ENCODE measurements at places on chromosomes 12 and 14.
A peak's percentile ranks its signal among the peaks of the same experiment; 100 is the strongest.

- DNase-seq: no peak
Observed at GRCh38 chr14:93749076-93749420, 39.2 kb downstream of the PRIMA1 start.

DNA sequence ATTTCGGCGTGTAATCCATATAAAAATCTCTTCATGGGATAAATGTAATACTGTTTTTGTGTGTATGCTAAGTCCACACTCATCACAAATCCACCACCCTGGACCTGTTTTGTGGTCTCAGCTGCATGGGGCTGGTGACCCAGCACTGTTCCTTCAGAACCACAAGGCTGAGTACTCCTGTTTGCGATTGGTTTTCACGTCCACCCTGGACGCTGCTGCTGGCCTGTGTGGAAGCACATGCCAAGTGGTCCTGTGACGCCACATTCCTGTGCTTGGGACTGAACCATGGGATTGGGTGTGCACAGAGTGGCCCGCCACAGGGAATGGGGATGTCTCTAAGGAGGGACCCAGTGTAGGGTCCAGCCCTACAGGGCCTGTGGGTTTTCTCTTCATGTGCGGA, 4.3 kb downstream of the PUS1 start:
- DNase-seq: no peak

- DNase-seq: no peak
Observed at GRCh38 chr14:102362084-102362483, 606 bp downstream of the CINP start.

DNA sequence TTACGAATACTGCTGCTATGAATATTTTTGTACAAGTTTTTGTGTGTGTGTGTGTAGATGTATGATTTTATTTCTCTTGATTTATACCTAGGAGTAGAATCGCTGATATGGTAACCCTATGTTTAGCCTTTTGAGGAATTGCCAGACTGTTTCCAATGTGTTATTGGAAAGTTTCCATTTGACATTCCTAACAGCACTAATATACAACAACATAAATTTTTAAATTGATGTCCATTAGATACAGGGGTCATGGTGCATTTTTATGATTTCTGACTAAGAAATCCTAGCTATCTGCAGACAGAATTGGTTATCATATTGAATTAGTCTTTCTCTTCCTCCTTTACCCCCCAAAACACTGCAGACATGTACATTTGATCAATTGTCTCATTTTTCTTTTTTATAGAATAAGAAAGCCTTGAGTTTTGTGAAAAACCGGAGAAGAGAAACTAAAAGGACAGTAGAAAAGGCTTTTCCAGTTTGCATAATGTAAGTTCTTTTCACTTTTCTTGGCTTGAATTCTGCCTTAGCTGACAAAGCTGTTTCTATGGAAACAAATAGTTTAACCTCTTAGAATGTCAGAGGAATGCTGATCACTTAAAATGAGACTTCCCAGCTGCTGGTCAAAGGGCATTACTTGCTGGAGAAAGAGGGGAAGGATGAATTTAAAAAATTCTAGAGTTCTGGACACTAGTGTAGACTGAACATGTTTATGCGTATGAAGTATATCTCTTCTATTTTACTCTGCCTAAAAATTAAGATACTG, 28.2 kb downstream of the PALS1 start:
- no peak for DNase-seq

GRCh38 chr14:29223947-29224346, 457.4 kb downstream of the FOXG1 start:
- DNase-seq: no peak

DNA sequence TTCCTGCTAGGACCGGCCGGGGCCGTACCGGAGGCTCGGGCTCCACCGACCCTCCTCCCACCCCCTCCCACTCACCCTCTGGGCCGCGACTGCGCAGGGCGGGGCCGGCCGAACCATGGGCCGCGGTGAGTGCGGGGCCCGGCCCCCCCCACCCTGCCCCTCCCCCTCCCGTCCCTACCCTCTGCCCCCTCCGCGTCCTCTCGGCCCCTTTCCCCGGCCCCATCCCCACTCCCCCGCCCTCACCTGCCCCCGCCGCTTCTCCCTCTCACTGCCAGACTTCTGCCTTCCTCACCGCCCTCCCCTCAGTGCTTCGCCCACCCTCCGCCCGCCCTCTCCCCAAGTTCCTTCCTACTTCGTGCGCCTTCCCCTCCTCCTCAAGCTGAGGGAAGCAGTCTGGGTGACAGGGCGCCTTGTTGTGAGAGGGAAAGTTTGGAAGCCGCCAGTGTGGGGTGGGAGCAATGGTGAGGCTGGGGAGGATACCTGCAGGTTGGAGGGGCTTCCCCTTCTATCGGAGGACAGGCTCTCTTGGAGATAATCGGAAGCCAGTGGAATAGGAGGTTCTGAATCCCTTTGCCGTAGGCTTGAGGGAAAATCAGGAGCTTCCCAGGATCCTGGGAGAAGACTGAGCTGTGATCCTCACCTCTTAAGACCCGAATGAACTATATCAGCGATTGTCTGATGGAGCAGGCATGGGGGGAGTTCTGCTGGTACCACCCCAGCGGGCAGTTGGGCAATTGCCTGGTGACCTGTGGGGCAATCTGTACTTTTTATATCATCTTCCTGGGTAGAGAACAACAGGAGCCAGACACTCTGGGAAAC, 472 bp downstream of the MBD6 start:
- DNase-seq: peak; percentile 28

- DNase-seq: no peak
Observed at GRCh38 chr14:54747616-54748015, 155.0 kb downstream of the GCH1 start.

- no peak for DNase-seq
Observed at GRCh38 chr14:99575043-99576023, 28.7 kb downstream of the CCDC85C start.

Measured in activated CD8-positive, alpha-beta memory T cell treated with anti-CD3 and anti-CD28 coated beads for 1 hour (primary cell).